ENCODE measurements at places on chromosomes 2 and 18. TPM values are rescaled to one million over a fixed set of nuclear protein-coding genes. Genes with fewer than 3 reads are reported as not detected.

- no peak for DNase-seq
These were observed 45.9 kb downstream of the PXDN start for GRCh38 chr2:1698188-1698945.

DNA sequence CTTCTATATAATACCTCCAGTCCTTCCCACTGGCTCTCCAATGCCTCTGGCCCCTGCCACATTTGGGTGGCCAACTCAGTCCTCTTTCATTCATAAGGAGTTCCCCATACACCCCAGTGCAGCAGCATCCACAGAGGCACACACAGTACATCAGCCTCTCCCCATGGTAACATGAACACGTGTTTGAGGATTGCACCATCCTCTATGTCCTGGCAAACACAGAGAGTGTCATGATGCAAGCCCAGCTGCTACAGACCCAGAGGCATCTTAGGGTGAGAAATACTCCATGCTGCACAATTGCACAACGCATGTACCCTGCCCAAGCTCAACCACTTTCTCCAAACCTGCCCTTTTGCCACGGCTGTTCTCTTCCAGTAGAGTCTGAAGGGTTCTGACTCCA, 11.5 kb downstream of the IGFBP5 start:
- no peak for DNase-seq

DNA sequence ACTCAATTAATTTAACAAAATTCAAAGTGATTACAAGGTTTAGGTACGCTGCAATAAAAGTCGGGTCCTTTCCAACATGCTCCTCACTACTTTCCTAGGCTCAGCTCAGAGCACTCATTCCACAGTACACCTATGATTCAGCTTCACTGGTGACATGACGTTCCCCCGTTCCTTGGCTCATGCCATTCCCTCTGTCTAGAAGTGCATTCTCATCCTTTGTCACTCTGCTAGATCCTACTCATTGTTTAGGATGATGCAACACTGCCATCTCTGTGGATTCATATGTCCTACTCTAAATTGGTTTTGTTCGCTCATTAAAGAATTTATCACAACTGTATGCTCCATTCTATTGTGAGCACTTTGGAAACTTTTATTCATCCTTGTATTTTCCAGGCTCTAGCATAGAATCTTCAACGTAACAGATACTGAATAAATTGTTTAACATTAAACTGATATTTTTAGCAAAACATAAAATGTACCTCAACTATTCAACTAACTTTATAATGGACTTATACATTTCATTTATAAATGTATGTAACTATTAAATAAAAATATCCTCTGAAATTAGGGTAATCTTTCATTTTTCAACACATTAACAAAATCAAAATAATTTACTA, 78.6 kb downstream of the FAM228A start:
- DNase-seq = no peak

DNA sequence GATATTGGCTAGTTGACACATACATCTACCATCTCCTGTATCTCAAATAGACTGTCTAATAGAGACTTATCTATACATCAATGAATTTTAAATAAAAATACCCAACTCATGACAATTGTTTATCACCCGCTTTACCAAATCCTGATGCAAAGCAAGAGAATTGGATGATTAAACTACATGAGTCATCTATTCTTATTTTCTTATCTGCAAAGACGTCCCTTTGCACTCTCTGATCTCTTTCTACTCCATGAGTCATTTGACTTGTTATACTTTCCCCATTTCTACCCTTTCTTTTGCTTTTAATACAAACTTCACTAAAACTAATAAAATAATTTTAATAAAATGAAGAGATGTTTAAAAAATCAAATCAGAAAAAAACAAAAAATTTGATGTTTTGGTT, 261.7 kb upstream of the MAP2 start:
- DNase-seq = no peak

- DNase-seq = no peak
These were observed 273.3 kb upstream of the TCF4 start for GRCh38 chr18:55861266-55861665.

- no peak for DNase-seq
These were observed 318 bp upstream of the CDC42EP3 start for GRCh38 chr2:37671816-37672103.

DNA sequence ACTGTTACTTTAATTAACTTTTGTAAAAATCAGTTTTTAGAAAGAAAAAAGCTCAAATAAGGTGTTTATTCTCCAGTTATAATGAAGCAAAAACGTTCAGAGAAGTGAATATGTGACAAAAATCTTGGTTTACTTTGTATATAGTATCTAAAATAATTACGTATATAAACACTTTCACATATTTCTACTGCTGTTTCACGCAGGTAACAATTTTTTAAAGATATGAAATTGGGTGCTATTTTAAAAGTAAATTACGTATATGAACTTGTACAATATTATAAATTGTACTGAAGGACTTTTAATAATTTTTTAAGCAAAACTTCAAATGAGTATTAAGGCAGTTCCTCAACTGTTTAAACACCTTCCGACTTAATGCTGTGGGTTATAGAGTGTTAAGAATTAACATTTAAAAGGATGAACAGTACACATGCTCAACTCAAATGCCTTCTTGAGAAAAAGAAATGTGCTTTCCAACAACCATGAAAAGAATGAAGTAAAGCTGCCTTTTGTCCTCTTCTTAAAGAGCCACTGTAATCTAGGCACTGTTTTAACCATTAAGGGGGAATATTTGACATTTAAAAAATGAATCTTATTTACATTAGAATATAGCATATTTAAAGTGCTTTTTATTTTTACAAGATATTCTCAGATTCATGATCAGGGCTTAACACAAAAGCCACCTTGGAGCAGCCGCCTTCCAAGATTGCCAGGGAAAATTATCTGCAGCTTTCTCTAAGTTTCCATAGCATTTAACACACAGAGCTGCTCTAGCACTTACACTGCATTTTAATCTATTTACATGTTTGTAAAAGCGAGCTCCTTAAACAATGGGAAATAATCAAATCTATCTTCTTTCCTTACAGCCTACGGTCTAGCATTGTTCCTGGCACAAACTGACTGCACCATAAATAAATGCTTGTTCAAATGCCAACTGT, 56.5 kb upstream of the CDKL4 start:
- no peak for DNase-seq

DNA sequence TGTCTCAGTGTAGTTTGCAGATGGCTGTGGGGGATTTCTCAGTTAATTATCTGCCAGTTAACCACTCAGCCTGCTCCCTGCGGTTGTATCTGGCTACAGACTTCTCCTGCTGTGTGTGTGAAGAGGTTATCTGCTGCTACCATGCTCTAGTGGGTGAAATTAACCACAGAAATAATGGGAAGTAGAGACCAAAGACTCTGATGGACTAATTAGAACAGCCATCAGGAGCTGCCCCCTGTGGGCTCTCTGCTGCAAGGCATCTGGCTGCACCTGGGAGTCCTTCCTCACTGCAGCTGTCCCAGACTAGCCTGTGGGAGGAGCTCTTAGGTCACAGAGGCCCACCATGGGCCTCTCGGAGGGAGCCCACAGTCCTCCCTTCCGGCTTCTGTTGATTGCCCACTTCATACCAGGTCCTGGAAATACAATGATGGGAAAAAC, 66.6 kb downstream of the CTIF start:
- DNase-seq = peak; percentile 86

DNA sequence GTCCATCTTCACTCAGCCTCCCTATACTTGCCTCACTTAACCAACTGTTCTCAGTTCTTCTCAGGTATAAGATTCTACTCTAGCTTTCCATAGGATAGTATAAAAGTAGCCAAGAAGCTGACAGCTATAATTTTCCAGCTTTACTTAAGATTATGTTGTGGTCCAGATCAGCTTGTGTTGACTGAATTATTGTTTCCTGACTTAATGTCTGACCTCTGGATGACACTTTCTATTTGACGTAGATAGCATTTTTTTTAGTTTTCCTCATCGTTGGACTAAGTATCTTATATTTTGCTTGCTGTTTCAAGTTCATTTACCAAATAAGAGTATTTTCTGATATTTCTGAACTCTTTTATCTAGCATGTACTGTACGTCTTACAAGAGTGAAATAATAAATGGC, 1272.5 kb upstream of the CDH2 start:
- DNase-seq = no peak

The ORC2 gene
- 24.3 TPM for total RNA-seq

The CFC1 gene
- 0.52 TPM for total RNA-seq

The CYP1B1 gene
- total RNA-seq = 7.3 TPM

The DYSF gene
- total RNA-seq = 9.5 TPM

Measured in H7 (cell line).